ENCODE measurements at places on chromosomes 4 and X.

DNA sequence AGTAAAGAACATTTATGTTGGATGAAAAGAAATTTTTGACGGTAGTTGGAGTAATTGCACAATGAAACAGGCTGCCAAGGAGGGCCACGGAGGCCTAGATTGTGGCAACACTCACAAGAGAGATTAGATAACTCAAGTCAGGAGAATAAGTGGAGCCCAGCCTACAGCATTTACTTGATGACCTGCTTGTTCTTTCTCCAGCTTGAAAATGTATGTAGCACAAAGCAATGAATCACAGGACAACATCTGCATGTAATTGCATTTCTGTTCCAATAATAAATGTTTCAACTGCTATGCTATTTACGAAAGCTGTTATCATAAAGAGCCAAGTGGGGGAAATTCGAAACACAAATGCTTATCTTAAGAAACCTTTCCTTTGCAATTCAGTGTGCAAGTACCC is 221.2 kb upstream of the MID1 start:
- no peak for DNase-seq

DNA sequence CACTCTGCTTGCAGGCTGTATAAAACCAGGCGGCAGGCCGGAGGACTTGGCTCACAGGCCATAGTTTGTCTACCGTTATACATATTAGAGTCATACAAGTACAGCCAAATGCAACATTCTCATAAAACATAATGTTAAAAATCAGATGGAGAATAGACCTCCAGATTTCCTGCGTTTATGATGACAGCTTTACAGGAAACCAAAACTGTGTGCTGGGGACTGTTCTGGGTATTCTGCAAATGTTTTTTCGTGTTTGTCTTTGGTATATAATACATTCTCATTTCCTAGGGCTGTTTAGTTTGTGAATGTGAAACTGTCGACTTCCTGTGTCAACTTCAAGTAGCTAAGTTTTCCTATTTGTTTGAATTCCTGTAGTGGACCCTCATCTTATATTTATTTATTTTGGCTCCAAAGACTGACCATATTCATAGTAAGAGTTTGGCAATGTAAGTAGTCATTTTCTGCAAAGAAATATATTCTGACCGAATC is 79.5 kb upstream of the FAM9C start:
- DNase-seq, result peak; percentile 48

GRCh38 chr4:7238300-7238960 is 46.1 kb downstream of the SORCS2 start:
- DNase-seq, result no peak

- no peak for DNase-seq
These were observed 16.6 kb downstream of the SAT1 start for GRCh38 chrX:23799469-23800065.

DNA sequence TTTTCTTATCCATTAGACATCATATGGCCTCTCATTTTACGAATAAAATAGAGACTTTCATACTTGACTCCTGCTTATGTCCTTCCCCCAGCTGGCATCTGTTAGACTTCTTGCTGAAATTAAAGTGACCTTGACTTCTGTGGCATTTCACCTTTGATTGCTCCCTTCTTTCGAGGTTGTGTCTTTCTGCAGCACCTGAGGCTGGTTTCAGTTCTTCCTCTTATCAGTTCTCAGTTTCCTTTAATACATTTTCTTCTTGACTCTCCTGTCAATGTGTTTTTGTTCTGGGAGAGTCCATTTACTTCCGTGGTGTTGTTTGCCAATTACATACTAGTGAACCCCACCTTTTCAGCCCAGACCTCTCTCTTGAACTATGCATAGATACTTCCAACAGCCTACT is 81.6 kb downstream of the RBPJ start:
- no peak for DNase-seq

DNA sequence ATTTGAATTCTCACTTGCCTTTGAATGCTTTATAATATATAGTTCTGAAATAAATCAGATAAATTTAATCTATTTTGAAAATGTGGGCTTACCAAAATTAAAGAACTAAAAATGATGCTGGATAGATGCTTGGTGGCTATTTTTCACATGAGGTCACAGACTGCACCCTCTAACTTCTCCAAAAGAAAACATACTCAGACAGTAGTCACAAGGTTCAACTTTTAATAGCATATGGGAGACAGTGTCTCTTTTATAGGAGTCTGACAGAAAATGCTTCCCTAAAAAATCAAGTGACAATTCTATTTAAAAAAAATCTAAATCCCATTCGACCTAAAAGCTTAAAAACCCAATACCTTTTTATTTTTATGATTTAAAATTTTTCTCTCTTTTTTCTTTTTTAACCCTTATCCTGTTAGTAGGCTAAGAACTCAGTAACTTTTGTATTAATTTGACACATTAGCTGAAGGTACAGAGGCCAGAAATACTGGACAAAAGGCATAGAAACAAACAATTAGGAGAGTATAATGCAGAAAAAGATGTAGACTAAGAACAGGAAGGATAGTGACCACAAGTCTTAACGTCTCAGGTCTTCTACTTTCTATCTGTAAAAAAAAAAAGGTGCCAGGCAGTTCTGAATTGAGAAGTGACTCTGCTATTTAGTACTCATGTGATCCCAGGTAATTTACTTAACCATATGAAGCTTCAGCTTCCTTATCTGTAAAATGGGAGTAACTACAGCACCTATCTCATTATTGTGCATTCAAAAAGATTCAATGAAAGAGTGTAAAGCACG is 7.6 kb downstream of the TIGD4 start:
- no peak for DNase-seq

GRCh38 chrX:155334486-155335336 is at the start of gene CLIC2:
Gene CLIC2, minus strand, starts transcription at chrX:155334614. Its CDS starts 187 bp downstream, at chrX:155334427.
- no peak for DNase-seq

- DNase-seq, result no peak
These were observed 17.7 kb downstream of the ACSL1 start for GRCh38 chr4:184807797-184808712.

Measured in CD8-positive, alpha-beta T cell (primary cell).